ENCODE measurements at places on chromosomes 3 and 15. TPM values are rescaled to one million over a fixed set of nuclear protein-coding genes. Genes with fewer than 3 reads are reported as not detected.

Gene A4GNT
- not detected for total RNA-seq

Gene EOMES
- not detected for total RNA-seq

DNA sequence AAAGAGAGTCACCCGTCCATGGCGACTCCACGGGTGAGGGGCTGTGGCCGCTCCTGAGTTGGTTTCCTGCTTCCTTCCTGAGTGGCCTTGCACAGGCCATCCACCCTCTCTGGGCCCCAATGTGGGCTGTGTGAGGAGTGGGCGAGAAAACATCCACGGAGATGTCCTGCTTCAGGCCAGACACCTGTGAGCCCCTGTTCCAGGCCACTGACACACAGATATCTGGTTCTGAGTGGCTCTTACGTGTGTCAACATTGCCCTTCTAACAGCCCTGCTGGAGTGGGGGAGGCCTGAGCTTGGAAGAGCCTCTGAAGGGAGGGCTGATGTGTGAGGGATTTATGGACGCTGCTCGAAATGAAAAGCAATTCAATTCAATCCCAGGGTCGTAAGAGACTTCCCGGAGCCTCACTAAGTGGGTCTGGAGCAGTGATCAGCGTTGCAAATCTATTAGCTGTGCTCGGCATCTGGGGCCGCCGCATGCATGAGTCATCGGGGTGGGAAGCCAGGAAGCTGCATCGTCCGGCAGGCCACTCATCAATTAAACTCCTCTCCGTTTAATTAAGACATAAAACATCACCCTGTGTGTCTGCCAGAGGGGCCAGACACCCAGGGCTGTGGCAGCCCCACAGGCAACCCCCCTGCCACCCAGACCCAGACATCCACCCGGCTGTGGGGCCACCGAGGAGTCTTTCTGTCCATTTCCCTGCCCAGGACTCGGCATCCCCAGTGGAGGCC, 20.0 kb upstream of the PRR23E start:
- no peak for DNase-seq

DNA sequence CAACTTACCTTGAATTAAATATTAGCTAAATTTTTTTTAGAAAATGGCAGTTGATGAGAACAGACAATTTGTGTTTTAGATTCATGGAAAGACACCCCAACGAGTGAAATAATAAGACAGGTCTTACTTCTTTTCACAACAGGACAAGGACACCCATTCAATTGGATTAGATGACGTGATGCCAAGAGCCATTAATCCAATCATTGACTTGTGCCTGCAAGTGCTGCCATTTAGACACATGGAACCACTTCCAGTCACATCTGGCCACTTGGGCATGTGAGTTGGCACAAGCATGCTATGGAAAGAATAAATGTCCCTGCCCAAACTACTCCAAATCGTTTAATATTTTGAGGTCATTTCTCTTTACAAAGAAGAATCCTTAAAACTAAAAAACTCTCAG, 1308.8 kb downstream of the ROBO2 start:
- DNase-seq: no peak

GRCh38 chr3:124986192-124987143, 51.9 kb upstream of the MUC13 start:
- DNase-seq: peak; percentile 44

- DNase-seq: no peak
Measured at GRCh38 chr15:71612397-71612722, 198.0 kb upstream of the NR2E3 start.

DNA sequence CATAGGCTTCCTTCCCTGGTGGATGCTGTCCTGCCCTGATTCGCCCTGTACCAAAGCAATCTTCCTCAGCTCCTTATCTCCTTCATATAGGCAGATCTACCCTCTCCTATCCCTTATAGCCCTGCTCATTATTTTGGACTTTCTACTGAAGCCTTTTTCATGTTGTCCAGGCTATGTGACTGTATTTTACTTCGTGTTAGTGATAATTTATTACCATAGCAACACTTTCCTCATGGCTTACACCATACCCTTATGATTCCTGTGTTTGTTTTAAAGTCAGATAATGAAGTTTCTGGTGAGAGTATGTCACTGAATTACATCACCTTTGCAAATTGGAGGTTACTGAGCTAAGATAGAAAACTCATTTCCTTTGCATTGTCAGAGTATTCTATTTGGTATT, 352.6 kb downstream of the NLGN1 start:
- no peak for DNase-seq

GRCh38 chr3:31729082-31729481, 196.4 kb downstream of the STT3B start:
- no peak for DNase-seq

- DNase-seq: no peak
Measured at GRCh38 chr15:96583671-96584070, 253.2 kb downstream of the NR2F2 start.

DNA sequence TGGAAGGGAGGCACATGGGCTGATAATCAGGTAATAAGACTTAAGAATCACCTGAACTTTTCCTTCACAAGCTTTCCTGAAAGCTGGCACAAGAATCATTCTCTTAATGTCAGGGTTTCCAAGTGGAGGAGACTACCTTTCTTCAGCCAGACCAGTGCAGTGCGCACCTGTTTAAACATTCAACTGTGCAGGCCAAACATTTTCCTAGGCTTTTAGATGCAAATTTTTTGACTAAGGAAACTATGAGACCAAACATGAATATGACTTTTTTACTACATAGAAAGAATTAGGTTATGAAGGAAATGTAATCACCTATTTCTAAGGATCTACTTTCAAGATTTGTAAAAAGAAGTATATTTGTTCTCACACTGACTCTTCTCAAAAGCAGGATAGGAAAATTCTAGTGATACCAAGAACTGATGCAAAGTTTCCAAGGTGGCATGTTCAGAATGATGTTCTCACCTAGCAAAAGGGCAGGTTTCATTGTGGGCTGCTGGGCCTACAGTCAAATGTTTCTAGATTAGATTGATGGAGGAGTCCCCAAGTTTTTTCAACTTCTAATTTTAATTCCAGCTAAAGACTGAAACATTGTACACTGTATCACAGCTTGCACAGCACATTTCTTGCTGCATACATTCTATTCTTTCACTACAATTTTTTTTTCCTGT, 339.1 kb downstream of the TIGIT start:
- DNase-seq: no peak

GRCh38 chr15:43514241-43515057, 3.0 kb upstream of the MAP1A start:
- peak; percentile 24 for DNase-seq

DNA sequence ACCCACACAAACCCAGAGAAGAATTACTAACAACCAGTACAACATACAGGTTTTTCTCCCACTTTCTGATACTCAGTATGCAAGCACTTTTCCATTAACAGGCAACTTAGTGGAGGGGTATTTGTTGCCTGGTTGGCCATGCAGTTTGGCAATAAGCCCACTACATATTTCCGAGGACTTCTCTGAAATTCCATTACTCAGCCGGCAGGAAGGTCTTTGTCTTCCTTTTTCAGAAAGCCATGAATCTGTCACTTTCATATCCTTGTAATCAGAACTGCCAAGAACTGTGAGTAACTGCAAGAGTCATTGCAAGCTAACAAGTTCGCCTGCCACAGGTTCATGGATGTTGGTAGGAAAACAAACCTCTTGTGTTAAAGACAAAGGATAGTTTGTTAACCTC, 422.3 kb upstream of the ROBO1 start:
- DNase-seq: peak; percentile 74

DNA sequence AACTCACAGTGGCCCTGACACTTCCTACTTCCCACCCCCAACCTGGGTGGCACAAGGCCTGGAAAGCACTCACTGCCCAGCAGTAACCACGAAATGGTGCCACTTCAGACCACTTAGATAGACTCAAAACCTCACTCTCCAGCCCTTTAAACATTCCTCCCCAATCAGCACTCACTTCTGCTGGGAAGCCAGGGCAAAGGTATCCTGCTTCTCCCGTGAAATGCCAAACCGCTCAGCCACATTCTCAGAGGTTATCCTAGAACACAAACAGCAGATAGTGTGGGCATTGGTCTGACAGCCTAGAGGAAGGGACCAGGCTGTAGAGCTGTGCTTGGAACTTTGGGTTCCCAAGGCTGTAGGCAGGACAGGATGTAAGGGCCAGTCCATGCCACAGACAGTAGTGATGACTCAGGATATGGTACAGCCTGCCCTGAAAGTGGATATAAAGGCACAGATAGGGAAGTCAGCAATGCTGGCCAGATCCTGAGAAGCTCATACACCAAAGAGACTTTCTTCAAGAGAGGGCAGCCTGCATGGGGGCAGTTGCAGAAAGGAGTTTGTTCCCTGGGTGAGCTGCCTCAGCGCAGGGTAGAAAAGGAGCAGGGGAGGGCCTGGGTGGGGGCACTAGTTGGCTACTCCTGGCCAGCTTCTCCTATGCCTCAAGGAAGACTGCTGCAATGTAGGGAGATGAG, 9.2 kb downstream of the ACAA1 start:
- DNase-seq: no peak

DNA sequence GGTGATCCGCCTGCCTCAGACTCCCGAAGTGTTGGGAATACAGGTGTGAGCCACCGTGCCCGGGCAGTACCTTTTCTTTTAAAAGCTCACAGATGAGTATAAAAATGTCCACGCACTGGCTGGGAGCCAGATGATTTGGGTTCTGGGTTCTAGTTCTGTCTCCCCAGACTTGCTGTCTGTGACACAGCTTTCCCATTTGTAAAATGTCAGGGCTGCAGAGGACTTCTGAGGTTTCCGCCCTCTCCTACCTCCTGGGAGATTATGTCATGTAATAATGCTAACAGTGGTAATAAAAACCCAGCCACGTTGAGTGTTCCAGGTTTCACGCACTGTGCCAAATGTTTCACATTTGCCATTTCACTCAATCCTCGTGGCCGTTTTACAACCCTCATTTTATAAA, 1.3 kb upstream of the PPP4R2 start:
- no peak for DNase-seq

DNA sequence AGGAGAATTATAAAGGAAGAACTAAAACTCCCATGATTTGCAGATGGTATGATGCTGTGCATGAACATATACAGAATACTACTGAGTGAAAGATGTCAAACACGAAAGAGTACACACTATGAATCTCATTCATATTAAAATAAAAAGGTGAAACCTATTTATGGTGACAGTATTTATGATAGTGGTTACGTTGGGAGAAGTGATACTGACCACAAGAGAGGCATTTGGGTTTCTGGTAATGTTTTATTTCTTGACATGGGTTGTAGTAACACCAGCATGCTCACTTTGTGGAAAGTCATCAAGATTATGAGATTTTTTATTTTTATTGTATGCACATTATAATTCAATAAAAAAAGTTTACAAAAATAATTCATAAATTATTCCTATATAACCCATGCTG, 324.0 kb downstream of the GAP43 start:
- DNase-seq: no peak
